A549 treated with dexamethasone at 1 μM for 4 hours (cell line): ENCODE measurements at places on chromosomes 5 and 9. TPM values are rescaled to one million over a fixed set of nuclear protein-coding genes. Genes with fewer than 3 reads are reported as not detected.

The AFAP1L1 gene
- 10.3 to 15.2 TPM (median 13.4 TPM) in 5 replicates for total RNA-seq

The PIP5KL1 gene
- 1.2 to 2.0 TPM (median 1.6 TPM) in 5 replicates for total RNA-seq

The HACD4 gene
- 0.85 to 1.3 TPM (median 1.0 TPM) in 5 replicates for total RNA-seq

The ZFP37 gene
- total RNA-seq, result 1.4 to 2.0 TPM (median 1.7 TPM) in 5 replicates

The CFAP90 gene
- 0.39 to 0.72 TPM (median 0.50 TPM) in 5 replicates for total RNA-seq

The UAP1L1 gene
- 8.1 to 15.8 TPM (median 11.1 TPM) in 5 replicates for total RNA-seq
